ENCODE measurements at places on chromosomes 6 and 20. TPM values are rescaled to one million over a fixed set of nuclear protein-coding genes. Genes with fewer than 3 reads are reported as not detected.

GRCh38 chr6:119594907-119595306 is 245.3 kb upstream of the MAN1A1 start:
- no peak for DNase-seq

GRCh38 chr6:35728683-35729678 is 7.9 kb upstream of the ARMC12 start:
- DNase-seq = no peak

DNA sequence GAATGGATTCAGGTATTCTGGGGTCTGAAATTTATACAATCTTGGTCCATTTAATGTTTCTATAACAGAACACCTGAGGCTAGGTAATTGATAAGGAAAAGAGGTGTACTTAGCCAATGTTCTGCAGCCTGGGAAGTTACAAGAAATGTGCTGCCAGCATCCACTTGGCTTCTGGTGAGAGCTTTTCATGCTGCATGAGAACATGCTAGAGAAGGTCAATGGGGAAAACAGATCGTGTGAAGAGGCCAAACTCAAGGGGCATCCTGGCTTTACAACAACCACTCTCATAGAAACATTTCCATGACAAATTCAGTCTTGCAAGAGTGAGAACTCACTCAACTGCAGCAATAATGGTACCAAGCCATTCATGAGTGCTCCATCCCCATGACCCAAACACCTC is 16.8 kb downstream of the IL22RA2 start:
- DNase-seq = no peak

Gene PPIL6
- polyA plus RNA-seq = 5.4 TPM

Gene TRMT11
- 13.4 TPM for polyA plus RNA-seq

Data from hindlimb muscle (tissue), 1 donor.